ENCODE measurements at places on chromosomes 4 and X. TPM values are rescaled to one million over a fixed set of nuclear protein-coding genes. Genes with fewer than 3 reads are reported as not detected.

NKX3-2 gene
- total RNA-seq = not detected

SLC10A4 gene
- total RNA-seq = 1.6 TPM

GRCh38 chr4:159950707-159951106, 847.8 kb downstream of the RAPGEF2 start:
- H3K36me3 ChIP-seq = no peaks in the 10 kb centered on the region
- H3K27ac ChIP-seq = no peak overlapping the region
- no peaks in the 10 kb centered on the region for H3K27me3 ChIP-seq

GRCh38 chr4:166045457-166045856, 172.4 kb downstream of the TLL1 start:
- DNase-seq = no peak
- H3K27ac ChIP-seq = no peak overlapping the region
- H3K4me1 ChIP-seq = no peaks in the 10 kb centered on the region
- no peaks in the 10 kb centered on the region for H3K27me3 ChIP-seq
- H3K4me3 ChIP-seq = no peak overlapping the region

DNA sequence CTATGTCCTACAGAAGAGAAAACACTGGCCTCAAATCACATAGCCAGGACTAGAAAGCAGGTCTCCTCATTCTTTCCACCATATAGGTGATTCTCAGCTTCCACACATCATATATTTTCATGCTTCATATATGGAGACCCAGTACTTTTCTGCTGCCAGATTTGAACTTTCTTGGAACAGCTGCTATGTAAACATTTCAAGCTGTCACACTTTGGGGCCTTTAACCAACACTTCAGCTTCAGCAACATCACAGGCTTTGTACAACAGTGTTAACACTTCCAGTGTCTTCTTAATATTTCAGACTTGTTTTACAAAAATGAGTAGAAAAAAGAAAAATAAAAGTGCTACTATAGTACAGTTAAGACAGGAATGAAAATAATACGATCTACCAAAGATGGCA, 12.6 kb downstream of the SH3RF1 start:
- no peak overlapping the region for H3K27ac ChIP-seq
- H3K36me3 ChIP-seq = no peaks in the 10 kb centered on the region
- H3K27me3 ChIP-seq = no peaks in the 10 kb centered on the region
- DNase-seq = no peak
- H3K4me3 ChIP-seq = no peak overlapping the region

- no peak overlapping the region for H3K4me3 ChIP-seq
- peaks cover 15% of the 10 kb centered on the region for H3K4me1 ChIP-seq
- no peaks in the 10 kb centered on the region for H3K36me3 ChIP-seq
- H3K27me3 ChIP-seq = no peaks in the 10 kb centered on the region
- DNase-seq = no peak
These were observed 282.0 kb downstream of the ARHGAP24 start for GRCh38 chr4:85756938-85757337.

- no peaks in the 10 kb centered on the region for H3K36me3 ChIP-seq
- H3K4me1 ChIP-seq = no peaks in the 10 kb centered on the region
- no peak overlapping the region for H3K4me3 ChIP-seq
- no peak for DNase-seq
- H3K27me3 ChIP-seq = no peaks in the 10 kb centered on the region
- H3K27ac ChIP-seq = no peak overlapping the region
These were observed 86.3 kb downstream of the HPGD start for GRCh38 chr4:174435974-174436373.

DNA sequence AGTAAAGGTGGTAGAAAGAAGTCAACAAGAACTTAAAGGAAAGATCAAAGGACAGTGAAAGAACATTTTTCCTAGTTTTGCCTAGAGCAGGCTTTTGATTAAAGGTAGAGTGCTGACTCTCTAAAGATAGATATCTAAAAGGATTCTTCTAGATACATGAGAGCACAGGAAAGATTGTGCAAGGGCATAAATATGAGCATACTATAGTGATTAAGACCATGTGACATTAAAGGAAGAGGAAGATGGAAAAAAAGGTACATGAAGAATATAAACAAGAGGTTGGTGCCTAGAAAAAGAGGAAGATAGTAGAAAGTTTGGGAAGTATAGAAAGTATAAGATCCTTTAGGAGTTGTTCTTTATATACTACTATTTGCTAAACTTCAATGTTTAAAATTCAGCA, 26.1 kb upstream of the TET2 start:
- no peaks in the 10 kb centered on the region for H3K36me3 ChIP-seq
- H3K4me1 ChIP-seq = no peaks in the 10 kb centered on the region
- no peaks in the 10 kb centered on the region for H3K27me3 ChIP-seq
- H3K4me3 ChIP-seq = no peak overlapping the region
- no peak for DNase-seq

DNA sequence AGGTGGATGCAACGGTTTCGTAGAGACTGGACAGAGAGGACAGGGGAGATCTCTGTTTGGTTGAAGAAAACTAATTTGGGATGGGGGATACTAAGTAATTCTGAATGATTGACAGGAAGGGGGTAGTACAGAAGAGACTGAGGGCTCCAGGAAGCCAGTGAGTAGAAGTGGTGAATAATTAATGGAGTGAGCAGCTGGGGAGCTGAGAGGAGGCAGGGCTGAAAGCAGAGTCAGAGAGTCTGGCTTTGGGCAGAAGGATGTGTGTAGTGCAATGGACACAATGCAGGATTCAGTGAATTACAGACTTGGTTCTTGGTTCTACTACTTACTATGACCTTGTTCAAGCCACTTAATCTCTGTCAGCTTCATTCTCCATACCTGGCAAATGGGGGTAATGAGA, 161.7 kb downstream of the RBMX2 start:
- H3K27ac ChIP-seq = no peak overlapping the region
- H3K4me1 ChIP-seq = no peaks in the 10 kb centered on the region
- H3K27me3 ChIP-seq = no peaks in the 10 kb centered on the region
- no peak for DNase-seq
- no peak overlapping the region for H3K4me3 ChIP-seq
- no peaks in the 10 kb centered on the region for H3K36me3 ChIP-seq

DNA sequence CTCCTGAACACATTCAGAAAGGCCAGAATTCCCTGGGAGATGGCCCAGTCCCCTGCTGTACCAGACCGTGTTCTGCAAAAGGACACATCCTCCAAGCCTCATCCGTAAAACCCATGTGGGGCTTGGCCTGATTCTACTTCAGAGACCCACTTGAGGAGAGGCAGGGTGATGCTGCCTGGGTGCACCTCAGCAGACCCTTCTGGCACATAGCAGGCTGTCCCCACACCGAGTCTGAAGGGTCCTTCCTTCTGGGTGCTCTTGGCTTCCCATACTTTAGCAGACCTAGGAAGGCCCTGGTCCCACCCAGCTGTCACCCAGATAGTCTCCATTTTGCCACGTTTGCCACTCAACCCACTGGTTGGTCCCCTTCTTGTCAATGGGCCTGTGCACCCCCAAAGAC, 270.1 kb upstream of the AGTR2 start:
- H3K4me3 ChIP-seq = no peak overlapping the region
- H3K4me1 ChIP-seq = no peaks in the 10 kb centered on the region
- no peaks in the 10 kb centered on the region for H3K36me3 ChIP-seq
- no peak for DNase-seq

DNA sequence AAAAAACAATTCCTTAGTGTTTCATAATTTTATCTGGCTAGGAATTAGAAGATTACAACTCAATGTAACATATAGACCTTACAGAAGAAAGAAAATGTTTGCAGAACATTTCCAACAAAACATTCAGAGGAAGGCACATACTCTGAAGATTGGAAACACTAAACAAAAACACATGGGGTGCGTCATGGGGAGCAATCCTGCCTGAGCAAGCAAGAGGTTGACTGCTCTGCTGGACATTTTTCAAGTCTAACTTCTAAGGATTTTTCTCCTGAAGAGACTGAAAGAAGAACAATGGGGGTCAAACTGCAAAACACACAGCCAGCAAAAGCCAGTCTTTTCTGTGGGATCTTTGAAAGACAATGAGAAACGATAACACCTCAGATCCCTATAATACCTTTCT, 182.8 kb downstream of the GUCY2F start:
- H3K36me3 ChIP-seq = no peaks in the 10 kb centered on the region
- no peak overlapping the region for H3K27ac ChIP-seq
- no peak for DNase-seq
- no peaks in the 10 kb centered on the region for H3K4me1 ChIP-seq
- no peak overlapping the region for H3K4me3 ChIP-seq

- DNase-seq = no peak
- H3K4me3 ChIP-seq = no peak overlapping the region
- H3K4me1 ChIP-seq = no peaks in the 10 kb centered on the region
- H3K27ac ChIP-seq = no peak overlapping the region
These were observed 984.2 kb upstream of the ADGRL3 start for GRCh38 chr4:60215906-60216305.

- no peak for DNase-seq
- no peak overlapping the region for H3K4me3 ChIP-seq
- no peak overlapping the region for H3K27ac ChIP-seq
- no peaks in the 10 kb centered on the region for H3K27me3 ChIP-seq
- no peaks in the 10 kb centered on the region for H3K36me3 ChIP-seq
These were observed 14.9 kb downstream of the SLC9A7 start for GRCh38 chrX:46744009-46744408.

DNA sequence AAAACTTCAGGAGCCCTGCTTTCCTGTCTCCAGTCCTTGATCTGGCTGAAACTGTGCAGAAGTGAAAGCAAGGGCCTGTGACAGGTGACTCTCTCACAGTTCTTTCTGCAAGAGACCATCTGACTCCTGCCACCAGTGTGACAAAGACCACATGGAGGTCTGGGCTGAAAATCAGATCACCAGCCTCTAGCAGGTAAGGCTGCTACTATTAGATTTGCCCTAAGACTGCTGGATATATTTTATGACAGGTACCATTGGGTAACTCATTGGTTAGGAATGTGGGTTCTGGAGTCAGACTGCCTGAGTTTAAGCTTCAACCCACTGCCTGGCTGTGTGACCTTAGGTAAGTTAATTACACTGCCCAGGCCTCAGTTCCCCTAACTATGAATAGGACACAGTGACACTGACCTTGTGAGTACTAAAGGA, 163.3 kb upstream of the SLC7A11 start:
- H3K4me1 ChIP-seq = peaks cover 8% of the 10 kb centered on the region
- H3K27me3 ChIP-seq = no peaks in the 10 kb centered on the region
- DNase-seq = no peak
- H3K27ac ChIP-seq = no peak overlapping the region
- H3K4me3 ChIP-seq = no peak overlapping the region
- no peaks in the 10 kb centered on the region for H3K36me3 ChIP-seq

DNA sequence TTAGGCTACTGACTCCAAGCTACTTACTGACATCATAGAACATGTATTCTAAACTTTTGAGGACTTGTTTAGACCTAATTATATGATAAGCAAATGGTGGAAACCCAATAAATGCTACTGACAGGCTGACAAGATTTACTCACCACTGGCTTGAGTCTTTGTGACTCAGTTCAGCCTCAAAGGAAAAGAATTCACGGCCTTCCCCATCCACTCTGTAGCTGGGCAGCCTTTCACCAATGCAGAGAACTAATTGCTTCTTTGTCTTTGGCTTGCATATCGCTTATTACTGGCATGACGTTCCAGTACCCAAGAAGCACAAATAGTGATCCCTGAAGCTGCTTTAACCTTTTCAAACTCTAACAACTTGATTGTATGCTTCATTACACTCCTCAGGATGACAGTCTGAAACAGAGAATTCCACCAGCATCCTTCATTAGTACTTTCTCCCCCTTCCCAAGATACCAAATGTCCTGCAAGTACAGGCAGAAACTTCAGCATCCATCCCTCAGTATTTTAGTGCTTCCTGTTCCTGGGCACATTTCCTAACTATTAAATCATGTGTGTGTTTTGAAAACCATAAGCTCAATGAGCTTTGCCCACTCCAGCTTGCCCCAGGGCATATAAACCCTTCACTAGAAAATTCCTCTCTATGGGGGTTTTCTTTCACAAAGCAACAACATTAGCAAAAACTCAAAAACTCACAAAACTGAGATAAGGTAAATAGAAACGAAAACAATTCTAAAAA, 298.1 kb upstream of the SLC7A11 start:
- H3K27me3 ChIP-seq = no peaks in the 10 kb centered on the region
- no peaks in the 10 kb centered on the region for H3K4me1 ChIP-seq
- no peaks in the 10 kb centered on the region for H3K36me3 ChIP-seq
- DNase-seq = no peak

DNA sequence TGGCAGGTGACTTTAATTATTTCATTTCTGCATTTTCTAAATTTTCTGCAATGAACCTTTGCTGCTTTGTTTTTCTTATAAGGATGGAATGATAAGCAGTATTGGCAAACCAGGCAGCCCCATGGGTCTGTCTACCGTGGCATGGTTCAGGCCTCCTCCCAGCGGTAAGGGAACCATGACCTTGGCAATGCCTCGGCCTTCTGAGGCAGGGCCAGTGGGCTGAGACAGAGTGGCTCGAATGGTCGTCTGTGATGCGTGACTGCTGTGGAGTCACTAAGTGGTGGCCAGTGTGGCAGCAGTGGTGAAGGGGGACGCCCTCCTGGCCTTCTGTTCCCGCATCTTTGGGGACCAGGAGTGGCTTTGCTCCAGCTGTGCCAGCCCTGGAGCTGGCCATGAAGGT, 43.6 kb upstream of the GRPEL1 start:
- peak; percentile 15 for DNase-seq
- no peak overlapping the region for H3K4me3 ChIP-seq
- H3K27me3 ChIP-seq = peaks cover 3% of the 10 kb centered on the region
- no peaks in the 10 kb centered on the region for H3K36me3 ChIP-seq

DNA sequence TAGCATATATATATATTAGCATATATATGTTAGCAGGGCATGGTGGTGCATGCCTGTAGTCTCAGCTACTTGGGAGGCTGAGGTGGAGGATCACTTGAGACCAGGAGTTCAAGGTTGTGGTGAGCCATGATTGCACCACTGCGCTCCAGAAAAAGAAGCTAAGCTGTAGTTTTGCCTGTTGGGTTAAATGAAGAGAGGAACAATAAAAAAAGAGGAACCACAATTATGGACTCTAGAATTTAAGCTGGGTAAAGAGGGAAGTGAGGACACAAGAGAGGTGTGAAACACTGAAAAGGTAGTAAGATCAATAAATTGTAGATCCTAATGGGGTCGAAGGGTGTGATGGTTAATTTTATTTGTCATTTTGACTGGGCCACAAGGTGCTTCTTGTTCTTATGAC, 40.5 kb upstream of the HSD17B10 start:
- no peak overlapping the region for H3K4me3 ChIP-seq
- H3K27me3 ChIP-seq = no peaks in the 10 kb centered on the region
- H3K36me3 ChIP-seq = no peaks in the 10 kb centered on the region
- H3K27ac ChIP-seq = no peak overlapping the region

GRCh38 chr4:71232056-71232430, 106.8 kb upstream of the SLC4A4 start:
- H3K27ac ChIP-seq = no peak overlapping the region
- H3K4me3 ChIP-seq = no peak overlapping the region
- no peak for DNase-seq
- H3K4me1 ChIP-seq = peaks cover 26% of the 10 kb centered on the region
- no peaks in the 10 kb centered on the region for H3K36me3 ChIP-seq
- H3K27me3 ChIP-seq = no peaks in the 10 kb centered on the region

GRCh38 chr4:182385897-182386296, 142.7 kb downstream of the TENM3 start:
- no peaks in the 10 kb centered on the region for H3K27me3 ChIP-seq
- no peak overlapping the region for H3K4me3 ChIP-seq
- no peaks in the 10 kb centered on the region for H3K36me3 ChIP-seq
- DNase-seq = no peak
- no peaks in the 10 kb centered on the region for H3K4me1 ChIP-seq

All from lower lobe of right lung (tissue), 2 donors.